Naive thymus-derived CD8-positive, alpha-beta T cell (primary cell): ENCODE measurements at places on chromosomes 7 and 10. TPM values are rescaled to one million over a fixed set of nuclear protein-coding genes. Genes with fewer than 3 reads are reported as not detected.

The ING3 gene
- 34.3 TPM for polyA plus RNA-seq

The MACC1 gene
- polyA plus RNA-seq = not detected

The KAZALD1 gene
- not detected for polyA plus RNA-seq

The GRM8 gene
- not detected for polyA plus RNA-seq

The SKIDA1 gene
- not detected for polyA plus RNA-seq

The ARHGEF35 gene
- polyA plus RNA-seq = 0.87 TPM

The LBX1 gene
- polyA plus RNA-seq = not detected

The TAS2R5 gene
- 0.16 TPM for polyA plus RNA-seq
